ENCODE measurements at places on chromosomes 6 and 20.
A peak's percentile ranks its signal among the peaks of the same experiment; 100 is the strongest.

DNA sequence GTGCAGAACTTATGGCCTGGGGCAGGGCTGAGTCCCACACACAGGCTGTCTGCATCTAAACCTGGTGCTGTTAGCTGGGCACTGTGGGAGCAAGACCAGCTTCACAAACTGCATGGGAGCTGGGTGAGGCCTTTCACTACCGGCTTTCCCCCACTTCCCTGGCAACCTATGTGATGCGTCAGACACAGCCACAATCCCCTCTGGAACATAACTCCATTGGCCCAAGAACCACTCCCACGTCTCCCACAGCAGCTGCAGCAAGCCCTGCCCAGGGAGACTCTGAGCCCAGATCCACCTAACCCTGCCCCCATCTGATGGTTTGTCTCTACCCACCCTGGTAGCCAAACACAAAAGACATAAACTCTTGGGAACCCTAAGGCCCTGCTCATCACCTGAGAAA is 9.3 kb downstream of the WDR27 start:
- DNase-seq = no peak

GRCh38 chr6:9901376-9901775 is 513.5 kb downstream of the TFAP2A start:
- no peak for DNase-seq

DNA sequence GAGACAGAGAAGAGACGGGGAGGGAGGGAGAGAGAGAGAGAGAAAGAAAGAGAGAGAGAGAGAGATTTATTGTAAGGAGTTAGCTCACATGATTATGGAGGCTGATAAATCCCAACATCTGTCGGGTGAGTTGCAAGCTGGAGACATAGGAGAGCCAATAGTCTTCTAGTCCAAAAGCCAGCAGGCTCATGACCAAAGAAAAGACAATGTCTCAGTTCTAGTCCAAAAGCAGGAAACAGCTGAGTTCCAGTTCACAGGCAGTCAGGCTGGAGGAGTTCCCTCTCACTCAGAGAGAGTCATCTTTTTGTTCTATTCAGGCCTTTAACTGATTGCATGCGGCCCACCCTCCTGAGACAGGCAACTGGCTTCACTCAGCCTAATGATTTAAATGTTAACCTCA is 416.6 kb downstream of the PREX1 start:
- no peak for DNase-seq

DNA sequence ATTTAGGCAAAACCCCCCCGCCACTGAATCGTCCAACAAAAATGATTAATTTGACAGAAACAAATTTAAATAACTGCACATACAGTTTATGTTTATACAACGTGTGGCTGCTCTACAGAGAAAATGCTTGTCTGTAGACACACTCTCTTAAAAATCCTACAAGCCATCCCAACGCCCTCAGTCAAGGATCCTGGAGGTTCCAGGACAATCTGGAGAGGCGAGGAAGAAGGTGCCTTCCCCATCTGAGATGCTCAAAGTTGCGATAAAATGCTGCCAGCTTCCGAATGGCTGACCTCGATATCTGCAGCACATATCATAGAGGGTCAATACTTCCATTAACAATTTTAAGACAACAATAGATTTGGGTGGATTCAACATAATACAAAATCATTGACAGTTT is 25.3 kb downstream of the ZNF217 start:
- DNase-seq = no peak

GRCh38 chr20:19253916-19254820 is 41.7 kb downstream of the SLC24A3 start:
- no peak for DNase-seq

GRCh38 chr6:22367346-22367745 is 70.5 kb upstream of the PRL start:
- no peak for DNase-seq

GRCh38 chr20:9597547-9597946 is 83.2 kb downstream of the LAMP5 start:
- DNase-seq = no peak

GRCh38 chr6:82145926-82146452 is 101.6 kb downstream of the IBTK start:
- no peak for DNase-seq

DNA sequence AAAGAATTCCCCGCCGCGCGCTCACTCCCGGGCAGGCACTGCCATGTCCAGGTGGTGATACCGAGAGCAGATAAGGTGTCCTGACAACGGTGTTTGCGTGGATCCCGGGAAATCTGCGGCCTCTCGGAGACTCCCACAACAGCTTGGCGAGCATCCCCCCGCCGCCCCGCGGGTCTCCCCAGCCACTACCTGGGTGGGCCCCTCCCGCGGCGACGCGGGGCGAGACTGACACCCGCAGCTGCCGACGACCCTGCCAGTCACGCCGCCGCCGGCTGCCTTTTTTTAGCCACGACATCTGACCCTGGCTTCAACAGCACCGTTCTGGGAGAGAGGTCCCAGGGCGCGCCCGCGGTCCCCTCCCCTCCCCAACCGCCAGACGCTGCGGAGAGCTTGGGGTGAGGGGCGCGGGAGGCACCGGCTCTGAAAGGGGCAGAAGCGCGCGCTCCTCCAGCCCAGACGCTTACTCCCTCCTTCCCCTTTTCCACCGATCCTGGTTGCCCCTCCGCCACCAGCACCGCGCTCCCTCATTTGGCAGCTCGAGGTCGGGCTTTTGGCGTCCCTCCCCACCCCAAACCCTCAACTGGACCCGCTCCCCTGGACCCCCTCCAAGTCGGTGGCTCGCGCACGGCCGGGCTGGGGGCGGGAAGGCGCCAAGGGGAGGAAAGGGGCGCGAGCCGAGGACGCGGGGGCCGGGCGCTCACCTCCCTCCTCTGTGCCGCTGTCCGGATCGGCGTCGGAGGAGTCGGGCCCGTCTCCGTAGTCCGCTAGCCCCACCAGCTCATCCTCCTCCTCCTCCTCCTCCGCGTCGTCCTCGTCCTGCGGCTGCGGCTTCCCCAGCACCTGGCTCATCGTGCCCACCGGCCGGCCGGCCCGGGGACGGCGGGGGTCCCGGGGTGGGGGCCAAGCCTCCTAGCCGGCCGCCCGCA is 665 bp downstream of the RRAGD start:
- DNase-seq = peak; percentile 16

DNA sequence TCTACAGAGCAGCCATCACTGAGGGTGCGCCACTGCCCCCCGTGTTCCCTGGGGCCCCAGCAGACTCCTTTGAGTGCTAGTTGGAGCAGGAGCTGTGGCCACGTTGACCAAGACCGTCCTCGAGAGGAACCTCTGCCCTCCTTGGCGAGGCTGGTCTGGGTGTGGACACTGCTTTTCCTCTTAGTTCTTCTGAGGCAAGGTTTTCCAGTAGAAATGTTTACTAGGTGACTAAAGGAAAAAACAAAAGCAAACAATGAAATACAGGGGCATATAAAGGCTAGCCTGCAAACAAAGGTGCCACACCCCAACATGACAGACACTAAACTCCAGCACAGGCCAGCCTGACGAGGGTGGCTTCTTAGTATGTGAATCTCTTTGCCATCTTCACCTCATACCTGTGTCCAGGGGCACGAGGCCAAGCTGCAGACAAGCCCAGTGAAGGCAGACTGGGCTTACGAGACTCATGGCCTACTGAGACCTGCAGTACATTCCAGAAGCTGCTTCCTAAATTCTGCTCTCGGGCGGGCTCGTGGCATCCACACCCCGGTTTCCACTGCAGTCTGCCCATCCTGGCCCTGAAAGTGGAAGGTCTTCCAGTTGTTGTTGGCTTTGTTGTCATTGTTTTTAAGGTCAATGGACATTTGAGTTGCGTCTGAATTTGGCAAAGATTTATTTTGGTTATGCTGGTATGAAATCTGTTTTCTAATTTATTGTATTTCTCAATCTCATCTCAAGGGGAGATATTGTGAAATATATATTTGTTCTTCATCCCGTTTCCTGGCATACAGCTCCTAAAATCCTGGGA is 39.2 kb downstream of the FAM50B start:
- no peak for DNase-seq

DNA sequence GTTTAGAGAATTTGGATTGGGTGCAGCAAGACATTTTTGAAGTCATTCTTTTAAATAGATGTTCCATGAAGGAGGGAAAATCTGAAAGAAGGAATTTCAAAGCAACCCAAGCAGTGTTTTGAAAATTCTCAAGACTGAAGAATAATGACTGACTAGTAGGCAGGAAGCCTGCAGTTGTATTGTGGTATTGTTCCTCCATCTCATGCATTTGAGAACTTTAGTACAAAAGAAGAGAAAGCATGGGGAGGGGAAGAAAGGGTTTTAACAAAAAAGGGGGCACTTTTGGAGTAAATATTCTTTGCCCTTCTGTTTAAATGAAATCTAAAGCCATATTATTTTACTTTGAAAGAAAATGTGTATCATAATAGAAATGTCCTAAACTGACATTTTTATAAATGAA is 6.6 kb downstream of the NCOA3 start:
- no peak for DNase-seq

DNA sequence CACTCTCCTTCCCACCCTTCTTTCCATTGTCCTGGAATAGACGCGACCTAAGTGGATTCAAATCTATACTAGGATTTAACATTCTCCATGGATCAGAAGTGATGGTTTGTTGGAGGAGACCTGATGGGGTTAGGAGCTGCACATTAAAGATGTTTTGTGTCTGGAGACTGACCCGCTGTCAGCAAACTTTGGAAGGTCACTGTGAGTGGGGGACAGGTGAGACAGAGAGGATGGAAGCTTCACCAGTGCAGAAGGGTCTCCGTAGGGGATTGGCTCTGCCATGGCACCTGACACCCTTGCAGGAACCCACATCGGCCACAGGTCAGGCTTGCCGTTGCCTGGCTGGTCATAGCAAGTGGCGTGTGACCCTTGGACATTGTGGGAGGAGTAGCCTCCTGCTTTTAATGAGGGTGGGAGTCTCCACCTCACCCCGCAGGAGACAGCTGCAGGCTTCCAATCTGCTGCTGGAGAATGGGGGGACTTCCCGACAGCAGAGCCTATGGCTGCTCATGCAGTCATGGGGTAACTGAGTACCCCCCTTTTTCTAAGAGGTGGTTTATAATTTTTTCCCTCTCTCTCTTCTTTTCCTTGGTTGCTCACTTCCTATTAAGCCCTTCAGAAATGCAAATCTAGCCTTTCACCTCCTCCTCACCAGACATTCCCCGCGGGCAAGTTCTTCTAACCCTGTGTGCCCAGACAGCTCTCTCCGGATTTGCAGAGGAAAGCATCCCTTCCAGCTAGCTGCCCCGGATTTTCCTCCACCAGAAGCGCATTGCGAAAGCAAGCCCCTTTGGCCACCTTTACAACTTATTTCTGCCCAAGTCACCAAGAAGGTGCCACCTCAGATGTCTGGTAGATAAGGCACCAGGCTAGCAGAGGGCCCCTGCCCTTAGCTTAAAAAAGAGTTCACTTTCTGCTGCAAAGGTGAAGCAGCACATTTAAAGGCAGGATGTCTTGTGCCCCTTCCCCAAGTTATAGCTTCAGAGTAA is 53.5 kb downstream of the DACT2 start:
- no peak for DNase-seq

DNA sequence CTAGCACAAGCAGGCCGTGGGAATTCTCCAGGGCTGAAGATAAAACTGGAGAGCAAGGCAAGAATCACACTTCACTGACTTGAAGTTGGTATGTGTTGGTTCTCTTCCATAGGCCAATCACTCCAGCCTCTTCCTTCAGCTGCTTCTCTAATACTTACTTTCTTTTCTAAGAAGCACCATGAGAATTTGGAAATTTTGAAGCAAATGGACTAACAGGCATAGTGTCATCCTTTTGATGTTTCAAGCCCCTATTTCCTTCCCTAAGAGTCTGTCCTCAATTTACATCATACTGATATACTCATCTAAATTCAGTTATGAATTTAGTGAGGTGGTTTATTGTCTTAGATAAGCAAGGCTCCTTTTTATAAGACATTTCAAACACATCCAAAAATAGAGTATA is 24.0 kb downstream of the SLC26A8 start:
- DNase-seq = no peak

DNA sequence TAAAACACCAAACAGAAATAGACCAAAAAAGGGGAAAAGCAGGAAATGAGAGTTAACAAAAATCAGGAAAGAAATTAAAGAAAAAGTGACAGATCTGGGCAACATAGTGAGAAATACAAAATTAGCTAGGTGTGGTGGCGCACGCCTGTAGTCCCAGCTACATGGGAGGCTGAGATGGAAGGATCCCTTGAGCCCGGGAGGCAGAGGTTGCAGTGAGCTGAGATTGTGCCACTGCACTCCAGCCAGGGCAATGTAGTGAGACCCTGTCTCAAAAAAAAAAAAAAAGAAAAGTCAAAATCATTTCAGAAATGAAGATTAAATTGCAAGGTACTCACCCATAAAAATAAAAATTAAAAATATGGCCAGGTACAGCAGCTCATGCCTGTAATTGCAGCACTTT is 13.0 kb upstream of the GRM4 start:
- no peak for DNase-seq

GRCh38 chr20:51391926-51392325 is 150.6 kb downstream of the NFATC2 start:
- no peak for DNase-seq

- DNase-seq = no peak
Measured at GRCh38 chr20:8735674-8736073, 333.2 kb upstream of the PLCB4 start.

GRCh38 chr6:121435444-121436069 is at the start of gene GJA1:
Gene GJA1 (plus strand): TSS chr6:121435646. CDS start chr6:121446848, 11,202 bp downstream.
- DNase-seq = no peak

GRCh38 chr6:152723398-152723797 is 25.7 kb downstream of the MYCT1 start:
- no peak for DNase-seq

- DNase-seq = no peak
Measured at GRCh38 chr20:64106981-64107735, at the start of gene NPBWR2. Gene NPBWR2 (minus strand): TSS chr20:64107565. CDS start chr20:64106831, 734 bp downstream.

- no peak for DNase-seq
Measured at GRCh38 chr6:107569473-107569872, 79.6 kb downstream of the SOBP start.

DNA sequence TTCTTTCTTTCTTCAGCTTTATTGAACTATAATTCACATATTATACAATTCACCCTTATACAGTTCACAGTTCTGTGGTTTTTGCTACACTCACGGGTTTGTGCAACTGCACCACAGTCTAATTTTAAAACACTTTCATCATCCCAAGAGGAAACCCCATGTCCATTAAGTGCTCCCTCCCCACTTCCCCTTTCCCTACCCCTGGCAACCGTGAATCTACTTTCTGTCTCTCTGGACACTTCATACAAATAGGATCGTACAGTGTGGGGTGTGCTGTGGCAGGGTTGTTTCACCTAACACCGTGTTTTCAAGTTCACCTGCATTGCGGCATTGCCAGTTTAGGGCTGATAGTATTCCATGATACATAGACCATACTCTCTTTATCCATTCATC is 118.8 kb downstream of the PHACTR3 start:
- DNase-seq = no peak

GRCh38 chr6:152221806-152222628 is 414.5 kb downstream of the ESR1 start:
- DNase-seq = no peak
